ENCODE measurements at places on chromosomes 2 and 18.

DNA sequence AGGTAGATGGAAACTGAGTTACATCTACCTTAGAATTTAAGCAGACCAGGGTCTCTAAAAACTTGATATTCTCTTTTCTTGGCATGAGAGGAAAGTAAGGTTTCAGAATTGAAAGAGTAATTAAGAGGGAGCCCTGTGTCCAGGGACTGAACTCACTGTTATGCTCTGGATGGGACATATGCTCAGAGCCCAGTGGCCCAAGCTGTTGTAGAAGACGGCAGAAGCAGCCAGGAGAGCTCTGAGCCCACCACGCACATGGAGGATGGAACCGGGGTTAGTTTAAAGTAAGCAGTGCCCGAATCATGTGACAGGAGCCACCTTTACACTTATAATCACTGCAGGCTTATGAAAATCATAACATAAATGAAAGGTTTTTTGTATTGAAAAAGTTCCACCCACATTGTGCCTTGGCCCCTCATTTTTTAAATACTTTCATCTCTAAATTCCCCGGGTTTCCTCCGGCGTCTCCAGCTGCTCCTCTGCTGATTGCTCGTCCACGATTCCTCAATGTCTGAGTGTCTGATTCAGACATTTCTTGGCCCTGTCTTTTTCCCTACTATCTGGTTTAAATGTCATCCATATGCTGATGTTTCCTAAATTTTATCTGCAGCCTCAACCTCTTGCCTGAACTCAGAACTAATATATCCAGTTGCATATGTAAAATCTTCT lies 36.1 kb upstream of the SPTBN1 start:
- DNase-seq, result no peak

DNA sequence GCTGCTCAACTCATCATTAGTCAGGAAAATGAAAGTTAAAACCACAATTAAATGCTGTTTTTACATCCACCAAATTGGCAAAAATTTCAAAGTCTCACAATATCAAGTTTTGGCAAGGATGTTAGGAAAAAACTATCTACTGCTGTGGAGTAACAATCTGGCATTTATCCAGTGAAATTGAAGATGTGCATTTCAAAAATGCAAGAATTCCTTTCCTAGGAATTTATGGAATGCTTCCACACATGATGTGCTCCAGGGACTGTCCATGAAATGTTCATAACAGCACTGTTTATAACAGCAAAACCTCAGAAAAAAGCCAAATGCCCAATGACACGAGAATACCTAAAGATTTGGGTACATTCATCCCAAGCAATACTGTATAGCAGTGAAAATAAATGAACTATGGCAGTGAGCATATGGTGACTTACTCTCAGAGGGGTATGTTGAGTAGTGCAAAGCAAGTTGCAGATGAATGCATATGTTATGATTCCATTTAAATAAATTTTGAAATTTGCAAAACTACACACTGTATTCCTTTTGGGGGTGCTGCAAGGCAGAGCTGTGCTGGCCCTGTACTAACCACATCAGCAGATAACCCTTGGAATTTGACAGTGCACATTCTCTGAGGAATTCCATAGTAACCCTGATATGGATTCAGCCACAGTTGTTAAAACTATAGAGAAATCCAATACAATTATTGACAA lies 41.3 kb upstream of the GYPC start:
- no peak for DNase-seq

DNA sequence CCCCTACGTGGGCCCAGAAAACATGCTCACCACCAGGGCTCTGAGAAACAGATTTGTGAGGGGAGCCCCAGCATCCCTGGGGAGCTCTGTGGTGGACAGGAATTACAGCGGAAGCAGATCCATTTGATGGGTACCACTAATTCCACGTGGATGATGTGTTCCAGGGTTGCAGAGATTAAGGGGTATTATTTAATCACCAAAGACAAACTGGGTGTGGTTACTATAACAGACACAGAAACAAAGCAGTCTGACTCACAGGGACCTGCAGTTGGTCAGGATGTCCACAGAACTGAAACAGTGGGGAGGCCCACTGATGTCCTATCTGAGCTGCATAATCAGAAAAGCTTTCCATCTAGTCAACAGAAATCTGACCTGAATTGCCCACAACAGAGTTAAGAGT lies 65.8 kb downstream of the PSMG2 start:
- no peak for DNase-seq

- DNase-seq, result peak; percentile 52
Observed at GRCh38 chr2:15177103-15177502, 384.0 kb downstream of the NBAS start.

DNA sequence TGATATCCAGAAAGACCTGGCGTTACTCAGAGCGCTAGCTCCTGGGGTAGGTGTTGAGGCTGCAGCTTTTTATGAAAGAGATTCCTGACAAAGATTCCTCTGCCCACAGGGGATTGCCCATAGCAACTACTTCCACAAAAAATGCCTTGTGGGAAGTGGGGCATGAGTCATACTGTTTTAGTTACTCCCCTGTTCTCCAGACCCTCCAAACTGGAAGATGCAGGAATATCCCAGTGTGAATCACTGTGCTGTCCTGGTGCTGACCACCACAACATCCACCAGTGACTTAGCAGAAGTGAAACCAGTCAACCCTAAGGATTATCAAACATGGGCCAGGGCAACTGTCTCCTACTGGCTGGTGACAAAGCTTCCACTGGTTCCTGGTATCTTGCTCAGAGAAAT lies 61.8 kb downstream of the CDH2 start:
- DNase-seq, result no peak

DNA sequence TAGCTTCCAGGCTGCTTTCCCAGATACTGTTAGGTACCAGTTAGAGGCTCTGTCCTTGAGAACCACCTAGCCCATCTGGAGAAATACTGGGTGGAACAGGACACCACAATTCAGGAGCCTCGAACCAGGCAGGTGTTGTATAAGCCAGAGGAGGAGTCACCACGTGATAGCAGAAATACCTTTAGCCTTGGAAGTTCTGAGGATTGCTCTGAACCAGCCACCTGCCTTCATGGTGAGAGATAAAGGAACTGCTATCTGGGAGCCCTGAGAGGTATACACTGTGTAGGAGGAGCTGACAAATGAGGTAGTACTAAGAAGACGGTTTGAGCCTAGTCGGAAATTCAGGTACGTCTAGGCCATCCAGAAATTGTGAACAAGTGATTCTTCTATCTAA lies 7.6 kb upstream of the GPBAR1 start:
- DNase-seq, result no peak

Data from stimulated activated CD4-positive, alpha-beta T cell treated with anti-CD3 and anti-CD28 coated beads, TNF-alpha, amount 100 ng/mL, for 24 hours (primary cell).